LHCN-M2 (cell line): ENCODE measurements at places on chromosomes 7 and 10.

DNA sequence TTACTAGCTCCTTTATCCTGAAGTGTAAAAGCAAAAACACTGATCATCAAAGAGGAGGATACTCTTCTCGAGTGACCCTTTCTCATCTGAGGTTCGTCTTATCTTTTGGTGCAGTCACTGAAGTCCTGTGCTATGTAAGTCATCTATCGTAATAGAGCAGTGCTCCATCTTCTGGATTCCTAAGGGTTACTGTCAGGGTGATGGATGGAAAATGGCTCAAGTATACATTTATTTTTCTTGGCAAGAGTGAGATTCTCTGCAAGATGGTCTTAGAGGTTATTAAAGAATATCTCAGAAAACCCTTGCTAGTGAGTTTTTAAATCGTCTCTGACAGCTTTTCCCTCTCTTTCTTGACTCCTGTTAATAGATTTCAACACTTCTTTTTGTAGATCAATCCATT is 12.4 kb downstream of the PRKG1 start:
- DNase-seq: no peak

DNA sequence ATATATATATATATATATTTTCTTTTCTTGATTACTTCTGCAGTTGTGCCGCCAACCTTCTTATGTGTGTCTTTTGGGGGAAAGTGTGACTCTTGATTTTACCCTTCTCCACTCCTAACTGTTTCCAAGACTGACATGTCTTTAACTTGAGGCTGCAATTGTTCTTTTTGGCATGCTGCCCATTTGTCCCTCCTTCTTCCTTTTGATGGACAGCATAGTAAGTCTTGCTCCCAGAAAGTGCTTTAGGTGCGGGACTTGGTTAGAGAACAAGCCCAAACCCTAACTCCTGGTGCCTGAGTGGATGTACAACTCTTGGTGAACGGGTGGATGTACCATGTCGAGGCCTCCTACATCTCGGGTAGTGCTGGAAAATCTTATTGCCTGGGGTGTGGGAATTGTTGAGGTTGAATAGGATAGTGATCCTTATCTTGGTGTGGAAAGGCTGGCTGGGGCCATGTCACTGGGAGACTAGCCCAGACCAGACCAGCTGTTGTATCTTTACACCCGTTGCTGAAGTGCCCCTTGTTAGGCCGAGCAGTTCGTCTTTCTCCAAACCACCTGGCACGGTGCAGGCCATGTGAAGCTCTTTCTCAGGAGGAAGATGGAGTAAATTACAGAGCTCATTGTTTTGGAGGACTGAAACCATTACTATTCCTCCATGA is 16.3 kb downstream of the TCF7L2 start:
- DNase-seq: no peak

DNA sequence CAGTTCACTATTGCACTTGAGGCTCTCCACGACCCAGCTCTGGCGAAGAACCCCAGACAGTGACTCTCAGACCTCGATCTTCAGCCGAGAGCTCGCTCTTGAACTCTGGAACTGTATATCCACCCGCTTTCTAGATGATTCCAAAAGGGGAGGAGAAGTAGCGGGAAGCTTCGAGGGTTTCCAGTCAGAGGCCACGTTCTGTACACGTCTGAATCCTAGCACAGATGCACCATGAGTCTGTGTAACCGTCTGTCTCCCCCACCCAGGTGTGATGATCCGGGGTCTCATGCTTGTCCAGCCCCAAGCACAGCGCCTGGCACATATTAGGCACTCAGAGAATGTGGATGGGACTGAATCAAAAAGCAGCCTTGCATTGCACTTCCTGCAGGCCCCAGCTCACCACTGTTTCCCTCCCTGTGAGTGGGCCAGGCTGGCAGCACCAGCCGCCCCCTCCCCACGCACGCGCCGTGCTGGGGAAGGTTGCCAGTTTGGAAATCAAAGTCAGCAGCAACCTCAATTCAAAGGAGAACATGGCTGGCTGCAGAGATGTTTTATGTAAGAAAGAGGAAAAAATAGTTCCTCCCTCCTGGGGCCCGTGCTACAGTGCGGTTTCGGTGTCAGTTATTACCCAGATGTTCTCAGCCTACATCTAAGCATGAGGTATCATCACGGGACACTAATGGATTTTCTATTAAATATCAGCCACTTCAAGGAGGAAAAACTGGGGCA is 5.7 kb downstream of the GRID2IP start:
- DNase-seq: no peak

- peak; percentile 31 for DNase-seq
Observed at GRCh38 chr10:30645340-30645827, 15.8 kb upstream of the LYZL2 start.
